H54 (cell line): ENCODE measurements at places on chromosomes 7 and 10.

DNA sequence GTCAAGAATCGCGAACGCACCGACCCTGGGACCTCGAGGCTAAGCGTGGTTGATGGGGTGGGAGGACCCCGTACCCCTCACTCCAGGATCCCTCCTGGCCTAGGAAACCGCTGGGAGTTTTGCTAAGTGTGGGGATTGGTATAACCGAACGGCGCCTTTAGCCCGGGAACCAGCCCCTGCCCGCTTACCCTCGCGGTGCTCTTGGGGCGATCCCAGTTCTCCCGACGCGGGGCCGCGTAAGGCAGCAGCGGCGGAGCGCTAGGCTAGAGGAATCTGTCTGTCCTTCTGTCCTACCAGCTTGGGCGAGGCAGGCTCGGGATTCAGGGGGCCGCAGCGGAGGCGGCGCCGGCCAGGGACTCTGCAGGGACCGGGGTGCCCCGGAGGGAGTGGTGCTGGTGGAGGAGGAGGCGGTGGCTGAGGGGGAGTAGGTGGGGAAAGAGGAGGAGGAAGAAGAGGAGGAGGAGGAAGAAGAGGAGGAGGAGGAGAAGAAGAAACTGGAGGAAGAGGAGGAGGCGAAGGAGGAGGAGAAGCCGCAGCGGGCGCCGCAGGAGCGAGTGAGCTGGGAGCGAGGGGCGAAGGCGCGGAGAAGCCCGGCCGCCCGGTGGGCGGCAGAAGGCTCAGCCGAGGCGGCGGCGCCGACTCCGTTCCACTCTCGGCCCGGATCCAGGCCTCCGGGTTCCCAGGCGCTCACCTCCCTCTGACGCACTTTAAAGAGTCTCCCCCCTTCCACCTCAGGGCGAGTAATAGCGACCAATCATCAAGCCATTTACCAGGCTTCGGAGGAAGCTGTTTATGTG is 439 bp upstream of the EMX2 start:
- DNase-seq = no peak

GRCh38 chr10:17764142-17764541 is 12.1 kb downstream of the TMEM236 start:
- DNase-seq = no peak

GRCh38 chr7:15561835-15562234 is at the start of gene AGMO:
TSS of gene AGMO (minus strand) at chr7:15562015.
- no peak for DNase-seq

GRCh38 chr7:150898475-150899011 is 46.2 kb downstream of the AOC1 start:
- peak; percentile 67 for DNase-seq

- DNase-seq = peak; percentile 5
These were observed 853.6 kb downstream of the LRMDA start for GRCh38 chr10:76285012-76285411.

- no peak for DNase-seq
These were observed 10.3 kb downstream of the TMEM140 start for GRCh38 chr7:135158141-135158655.

GRCh38 chr7:108358553-108358952 is 97.7 kb downstream of the NRCAM start:
- DNase-seq = no peak

DNA sequence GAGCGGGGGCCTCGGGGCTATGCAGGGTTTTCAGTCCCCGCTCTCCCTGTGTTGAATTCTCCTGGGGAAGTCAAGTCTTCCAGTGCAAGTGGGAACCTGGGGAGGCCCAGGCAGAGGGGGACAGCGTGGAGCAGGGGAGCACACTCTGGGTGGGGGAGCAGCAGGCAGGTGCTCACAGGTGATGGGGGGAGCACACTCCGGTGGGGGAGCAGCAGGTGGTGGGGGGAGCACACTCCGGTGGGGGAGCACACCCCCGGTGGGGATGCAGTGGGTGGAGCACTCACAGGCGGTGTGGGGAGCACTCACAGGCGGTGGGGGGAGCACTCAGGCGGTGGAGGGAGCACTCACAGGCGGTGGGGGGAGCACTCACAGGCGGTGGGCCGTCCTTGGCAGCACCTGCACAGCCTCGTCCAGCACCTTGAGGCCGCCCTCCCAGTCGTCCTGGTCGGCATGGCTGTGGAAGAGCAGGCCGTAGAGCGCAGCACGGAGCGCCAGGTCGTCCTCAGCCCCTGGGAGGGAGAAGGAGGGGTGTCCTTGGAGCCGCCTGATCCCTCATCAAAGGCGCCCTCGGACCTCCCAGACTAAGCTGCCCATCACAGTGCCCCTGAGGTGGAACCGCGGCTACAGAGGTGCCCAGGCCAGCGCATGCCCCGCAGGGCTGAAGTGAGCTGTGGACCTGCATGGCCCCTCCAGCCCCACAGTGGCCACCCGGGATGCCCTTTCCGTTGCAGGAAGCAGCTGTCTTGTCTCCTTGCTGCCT is 56.7 kb downstream of the CFAP46 start:
- no peak for DNase-seq

GRCh38 chr7:27032839-27033238 is 63.0 kb downstream of the HOXA1 start:
- no peak for DNase-seq

GRCh38 chr7:44220358-44221112 is 19.8 kb downstream of the YKT6 start:
- no peak for DNase-seq

GRCh38 chr7:157384301-157384700 is 47.5 kb downstream of the DNAJB6 start:
- DNase-seq = no peak

- no peak for DNase-seq
These were observed 928.0 kb upstream of the POT1 start for GRCh38 chr7:125857606-125858005.

- DNase-seq = no peak
These were observed 81.4 kb downstream of the NRBF2 start for GRCh38 chr10:63214571-63214970.

- DNase-seq = no peak
These were observed 37.7 kb downstream of the PPP1R17 start for GRCh38 chr7:31724696-31725095.

DNA sequence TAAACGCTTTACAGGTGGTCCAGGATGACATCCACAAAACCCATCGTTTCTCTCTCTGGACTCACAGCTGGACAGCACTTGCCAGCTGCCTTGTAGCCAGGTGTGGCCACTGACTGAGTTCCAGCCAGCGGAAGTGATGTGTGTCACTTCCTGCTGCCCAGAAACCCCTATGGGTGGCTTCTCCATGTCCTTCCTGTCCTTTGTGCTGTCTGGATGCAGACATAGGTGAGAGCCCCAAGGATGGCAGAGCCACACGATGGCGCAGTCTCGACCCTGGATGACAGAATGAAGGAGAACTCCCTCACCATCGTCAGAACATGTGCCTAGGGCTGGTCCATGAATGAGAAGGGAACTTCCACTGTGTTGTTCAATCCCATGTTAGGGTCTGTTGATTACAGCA is 22.1 kb downstream of the NMT2 start:
- no peak for DNase-seq
